ENCODE measurements at places on chromosomes 7 and 10.

DNA sequence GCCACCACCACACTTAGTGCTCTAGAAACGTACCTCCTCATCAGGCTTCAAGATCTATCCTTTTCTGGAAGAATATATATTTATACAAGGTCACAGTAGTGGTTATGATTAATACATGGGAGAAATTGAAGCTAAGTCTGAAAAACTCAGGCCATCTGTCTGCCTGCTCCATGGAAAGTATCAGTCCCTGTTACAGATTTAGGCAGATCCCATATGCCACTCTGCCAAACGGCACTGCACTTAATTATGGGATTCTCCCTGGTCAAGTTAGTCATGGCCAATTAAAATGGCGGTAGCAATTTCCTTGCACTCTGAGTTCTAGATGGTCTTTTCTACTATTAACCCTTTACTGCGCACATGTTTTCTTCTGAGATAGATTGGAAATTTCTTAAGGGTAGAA lies 740.0 kb downstream of the SUGCT start:
- no peak for DNase-seq

- no peak for DNase-seq
Measured at GRCh38 chr7:101687791-101688182, 58.7 kb upstream of the MYL10 start.

GRCh38 chr10:32481606-32482005 lies 35.7 kb downstream of the CCDC7 start:
- DNase-seq, result no peak

- no peak for DNase-seq
Measured at GRCh38 chr10:18140149-18140956, at the start of gene CACNB2. TSS of gene CACNB2 (plus strand) at chr10:18140424.

DNA sequence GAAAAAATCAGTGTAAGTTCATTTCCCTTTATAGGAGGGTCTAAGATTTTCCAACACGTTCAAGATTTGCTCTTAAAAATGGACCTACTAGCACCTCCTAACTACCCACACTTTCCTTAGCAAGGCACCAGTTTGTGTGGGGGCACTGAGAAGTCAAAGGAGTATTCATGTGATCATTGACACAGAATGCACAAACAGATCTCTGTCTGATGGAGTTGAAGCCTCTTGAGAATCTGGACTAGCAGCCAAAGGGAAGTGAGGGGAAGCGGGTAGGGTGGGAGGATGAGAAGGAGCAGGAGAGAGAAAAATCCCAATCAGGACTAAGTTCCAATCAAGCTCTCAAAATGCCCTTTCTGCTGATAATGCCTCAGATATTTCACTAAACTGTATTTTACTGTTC lies 4.1 kb downstream of the MMS19 start:
- no peak for DNase-seq

GRCh38 chr10:133318494-133319127 lies 9.9 kb downstream of the ZNF511 start:
- peak; percentile 89 for DNase-seq

DNA sequence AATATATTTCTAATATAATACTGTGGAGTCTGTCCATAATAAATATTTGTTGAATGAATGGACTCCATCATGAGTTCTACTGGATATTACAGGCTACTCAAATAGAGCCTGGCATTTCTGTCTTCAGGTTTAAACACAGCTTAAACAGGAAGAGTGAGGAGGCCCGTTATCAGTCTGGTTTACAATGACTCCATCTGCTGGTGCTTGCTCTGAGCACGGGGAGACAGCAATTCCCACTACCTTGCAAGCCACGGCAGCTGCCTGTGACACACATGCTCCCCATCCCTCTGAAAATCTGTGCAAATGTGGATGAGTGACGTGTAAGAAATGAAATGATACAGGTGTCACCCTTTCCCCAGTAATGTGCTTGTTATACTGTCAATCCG lies 293.5 kb upstream of the IMMP2L start:
- DNase-seq, result no peak

GRCh38 chr10:111972109-111972508 lies 211.5 kb downstream of the GPAM start:
- DNase-seq, result no peak

DNA sequence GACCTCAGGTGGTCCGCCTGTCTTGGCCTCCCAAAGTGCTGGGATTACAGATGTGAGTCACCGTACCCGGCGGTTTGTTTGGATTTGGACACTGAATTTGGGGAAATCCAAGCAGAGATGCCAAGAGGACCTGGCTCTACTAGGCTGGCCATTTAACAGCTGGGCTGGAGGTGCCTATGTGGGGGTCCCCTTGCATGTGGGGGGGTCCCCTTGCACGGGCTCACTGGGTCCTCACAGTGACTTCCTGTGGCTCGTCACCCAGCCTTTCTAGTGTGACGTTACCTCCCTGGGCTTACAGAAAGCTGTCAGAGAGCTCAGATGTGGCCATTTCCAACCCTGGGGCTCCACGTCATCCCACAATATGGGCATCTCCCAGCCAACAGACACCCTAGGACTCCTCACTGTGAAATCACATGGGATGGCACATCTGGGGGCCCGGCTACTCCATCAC lies 49.3 kb upstream of the GNA12 start:
- DNase-seq, result no peak

DNA sequence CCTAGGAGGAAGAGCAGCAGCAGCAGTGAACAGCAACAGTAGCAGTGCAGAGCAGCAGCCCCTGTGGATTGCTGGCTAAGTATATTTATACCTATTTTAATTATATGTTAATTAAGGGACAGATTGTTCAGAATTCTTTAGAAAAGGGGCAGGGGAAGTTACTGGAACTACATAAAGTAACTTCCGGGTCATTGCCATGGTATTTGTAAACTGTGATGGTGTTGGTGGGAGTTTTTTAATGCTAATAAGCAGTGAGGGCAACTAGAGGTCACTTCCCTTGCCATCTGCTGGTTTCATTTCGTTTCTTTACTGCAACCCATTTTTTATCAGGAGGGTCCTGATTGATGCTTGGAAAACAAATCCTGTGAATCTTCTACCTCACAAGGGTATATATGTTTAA lies 229.8 kb upstream of the PODXL start:
- no peak for DNase-seq

DNA sequence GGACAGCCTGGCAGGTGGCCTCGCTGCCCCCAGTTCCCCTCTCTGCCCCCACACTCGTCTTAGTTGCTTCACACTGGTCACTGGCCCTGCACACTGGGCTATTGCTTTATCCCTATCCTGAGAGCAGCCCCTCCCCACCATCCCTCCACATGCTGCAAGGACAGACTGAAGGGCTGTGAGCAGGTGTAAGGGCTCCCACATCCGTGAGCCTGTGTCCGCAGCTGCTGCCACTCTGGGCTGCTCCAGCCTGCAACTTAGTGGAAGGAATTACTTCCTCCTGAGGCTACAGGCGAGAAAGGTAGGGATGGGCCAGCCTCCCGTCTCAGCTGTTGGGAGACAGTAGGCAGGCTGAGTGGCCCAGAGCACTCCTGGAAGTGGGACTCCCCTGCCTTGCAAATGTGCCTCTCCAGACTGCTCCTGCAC lies 3.8 kb downstream of the RARRES2 start:
- DNase-seq, result no peak

GRCh38 chr10:95873651-95874050 lies 34.1 kb upstream of the CC2D2B start:
- DNase-seq, result no peak

All from stimulated activated effector memory CD8-positive, alpha-beta T cell treated with anti-CD3 and anti-CD28 coated beads, Interleukin-12 subunit alpha, Interleukin-12 subunit beta, amount 100 ng/mL, for 72 hours (primary cell).